ENCODE measurements at places on chromosomes 2 and 18. TPM values are rescaled to one million over a fixed set of nuclear protein-coding genes. Genes with fewer than 3 reads are reported as not detected.

The CCDC138 gene
- total RNA-seq = 3.0 TPM

DNA sequence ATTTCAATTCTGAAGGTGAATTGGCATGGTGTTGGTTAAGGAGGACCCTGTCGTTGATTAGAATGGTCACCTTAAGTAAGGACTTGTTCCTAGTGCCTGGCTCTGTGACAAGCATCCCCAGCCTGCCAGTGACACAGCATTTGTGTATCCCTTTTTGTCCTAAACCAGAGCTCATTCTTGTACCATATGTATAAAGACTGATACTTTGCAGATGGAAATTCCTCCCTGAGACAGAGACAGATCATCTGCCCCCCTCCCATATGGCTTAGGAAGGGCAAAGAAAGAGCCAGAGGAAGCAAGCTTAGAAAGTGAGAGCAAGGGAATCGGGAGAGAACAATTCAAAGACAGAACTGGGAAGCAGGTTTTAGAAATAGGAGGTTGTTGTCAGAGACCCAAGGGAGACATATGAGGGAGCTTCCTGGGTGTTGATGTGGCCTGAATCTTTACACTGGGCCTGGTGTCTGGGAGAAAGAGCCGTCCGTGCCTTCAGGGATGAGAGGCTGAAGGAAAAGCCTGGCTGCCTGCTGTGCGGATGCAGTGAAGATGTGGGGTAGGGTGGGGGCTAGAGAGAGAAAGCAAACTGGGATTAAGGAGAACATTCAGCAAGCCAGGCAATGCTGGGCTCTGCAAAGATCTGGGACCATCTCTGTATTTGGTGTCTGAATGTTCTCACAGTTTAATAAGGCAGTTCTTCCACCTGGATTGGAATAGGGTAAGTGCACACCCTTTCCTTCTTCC lies 13.2 kb upstream of the CHRNA1 start:
- H3K36me3 ChIP-seq = no peaks in the 10 kb centered on the region
- peaks cover 9% of the 10 kb centered on the region for H3K4me1 ChIP-seq
- H3K4me3 ChIP-seq = no peak overlapping the region
- no peak overlapping the region for H3K27ac ChIP-seq
- DNase-seq = no peak

The AGXT gene
- total RNA-seq = 0.46 TPM

DNA sequence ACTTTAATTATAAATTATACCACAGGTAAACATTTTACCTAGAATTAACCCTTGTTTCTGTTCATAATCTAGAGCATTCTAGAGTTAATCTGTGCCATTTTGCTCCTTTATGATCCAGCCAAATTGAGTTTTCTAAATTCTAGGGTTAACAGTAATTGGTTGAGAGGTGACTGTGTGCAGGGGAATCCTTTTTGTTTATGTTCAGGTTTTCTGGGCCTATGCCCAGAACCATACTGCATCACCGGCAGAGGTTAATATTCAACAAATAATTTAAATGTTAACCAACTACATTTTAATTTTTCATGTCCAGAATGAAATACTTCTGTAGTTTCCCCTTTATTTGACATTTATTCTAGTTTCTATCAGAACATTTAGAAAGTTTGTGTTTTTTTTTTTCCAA lies 32.3 kb downstream of the CARF start:
- H3K4me1 ChIP-seq = no peaks in the 10 kb centered on the region
- H3K27ac ChIP-seq = no peak overlapping the region

GRCh38 chr18:65822826-65823225 lies 72.0 kb downstream of the CDH7 start:
- H3K4me1 ChIP-seq = no peaks in the 10 kb centered on the region
- no peaks in the 10 kb centered on the region for H3K27me3 ChIP-seq
- no peak for DNase-seq
- no peaks in the 10 kb centered on the region for H3K36me3 ChIP-seq
- no peak overlapping the region for H3K27ac ChIP-seq

- peaks cover 48% of the 10 kb centered on the region for H3K4me1 ChIP-seq
- H3K36me3 ChIP-seq = no peaks in the 10 kb centered on the region
- DNase-seq = no peak
- H3K4me3 ChIP-seq = peak overlapping the region; percentile 94
- H3K27me3 ChIP-seq = no peaks in the 10 kb centered on the region
- peak overlapping the region; percentile 96 for H3K27ac ChIP-seq
Measured at GRCh38 chr2:160405077-160405867, 88.3 kb downstream of the RBMS1 start.

GRCh38 chr18:10797896-10798295 lies 272.1 kb downstream of the NAPG start:
- no peak overlapping the region for H3K4me3 ChIP-seq
- no peak overlapping the region for H3K27ac ChIP-seq
- no peaks in the 10 kb centered on the region for H3K27me3 ChIP-seq
- H3K4me1 ChIP-seq = no peaks in the 10 kb centered on the region
- H3K36me3 ChIP-seq = no peaks in the 10 kb centered on the region

The GKN1 gene
- total RNA-seq = not detected

DNA sequence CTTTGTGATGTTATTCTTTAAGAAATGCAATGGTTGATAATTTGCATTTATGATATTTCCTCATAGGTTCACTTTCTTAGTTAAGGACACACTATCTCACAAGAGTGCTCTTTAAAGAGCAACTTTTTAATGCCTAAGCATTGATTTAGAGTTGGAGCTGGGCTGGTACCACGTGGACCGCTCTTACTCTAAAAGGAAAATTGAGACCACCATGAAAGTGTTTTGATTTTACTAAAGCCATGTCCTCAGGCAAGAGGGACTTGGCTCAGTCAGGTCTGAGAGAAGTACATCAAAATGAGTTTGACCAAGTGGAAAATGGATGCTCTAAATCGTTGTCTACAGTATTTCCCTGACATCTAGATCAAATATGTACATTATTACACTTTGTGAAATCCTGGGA lies 302.4 kb downstream of the LRRTM1 start:
- no peaks in the 10 kb centered on the region for H3K27me3 ChIP-seq
- no peak overlapping the region for H3K27ac ChIP-seq
- H3K4me3 ChIP-seq = no peak overlapping the region
- H3K36me3 ChIP-seq = no peaks in the 10 kb centered on the region

DNA sequence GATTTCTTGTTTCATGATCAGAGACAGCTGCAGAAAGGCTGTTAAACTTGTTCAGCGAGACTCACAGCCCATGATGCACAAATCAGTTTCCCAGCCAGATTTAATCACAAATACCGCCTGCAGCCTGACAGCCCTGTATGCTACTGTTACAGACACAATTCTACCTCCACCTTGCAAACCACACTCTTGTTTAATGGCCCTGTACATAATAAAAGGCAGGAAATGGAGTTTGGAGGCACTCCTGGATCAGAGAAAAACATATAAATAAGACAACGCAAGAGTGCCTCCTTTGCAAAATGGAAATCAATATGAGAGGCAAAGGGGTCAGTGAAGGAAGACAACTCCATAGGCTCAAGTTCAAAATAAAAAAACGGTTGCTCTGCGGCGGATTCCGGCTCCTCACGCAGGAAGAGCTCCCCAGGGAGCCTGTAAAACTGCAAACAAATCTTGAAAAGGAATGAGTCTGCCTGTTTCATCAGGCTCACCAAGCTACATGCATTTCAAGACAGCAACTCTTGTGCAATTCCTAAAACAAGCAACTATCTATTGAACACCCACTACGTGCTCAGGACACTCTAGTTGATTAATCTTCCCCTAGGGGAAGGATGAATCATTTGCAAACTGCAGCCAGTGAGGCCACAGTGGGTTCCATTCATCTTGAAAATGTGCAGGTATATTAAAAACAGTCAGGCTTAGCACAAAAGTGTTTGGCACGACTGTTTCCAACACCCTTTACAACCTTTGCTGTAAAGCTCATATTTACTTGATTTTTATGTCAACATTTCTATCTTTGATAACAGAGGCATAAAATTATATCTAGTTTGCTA lies 37.5 kb downstream of the TBC1D8 start:
- H3K4me3 ChIP-seq = no peak overlapping the region
- H3K27ac ChIP-seq = peak overlapping the region; percentile 62
- H3K27me3 ChIP-seq = no peaks in the 10 kb centered on the region
- H3K4me1 ChIP-seq = peaks cover 52% of the 10 kb centered on the region

- H3K27me3 ChIP-seq = no peaks in the 10 kb centered on the region
- H3K27ac ChIP-seq = no peak overlapping the region
- H3K36me3 ChIP-seq = no peaks in the 10 kb centered on the region
- no peak for DNase-seq
Measured at GRCh38 chr2:129864719-129865118, 114.7 kb upstream of the RAB6C start.

DNA sequence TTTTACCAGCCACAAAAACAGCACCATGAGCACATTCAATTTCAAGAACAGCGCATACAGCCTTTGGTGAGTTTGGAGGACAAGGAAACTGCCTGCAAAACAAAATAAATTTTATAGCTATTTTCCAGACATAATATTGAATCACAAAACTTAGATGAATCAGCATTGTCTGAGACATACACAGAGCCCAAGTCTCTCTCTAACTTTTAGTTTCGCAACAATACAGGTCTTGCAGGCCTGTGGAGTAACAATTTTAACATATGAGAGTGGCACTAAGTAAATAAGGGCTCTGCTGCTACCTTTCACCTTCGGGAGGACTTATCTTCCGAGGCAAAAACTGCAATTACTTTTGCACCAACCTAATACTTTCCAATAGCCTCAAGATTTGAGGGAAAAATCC lies 56.1 kb upstream of the PEX13 start:
- H3K36me3 ChIP-seq = no peaks in the 10 kb centered on the region
- no peak for DNase-seq
- peak overlapping the region; percentile 44 for H3K27ac ChIP-seq
- no peaks in the 10 kb centered on the region for H3K27me3 ChIP-seq

DNA sequence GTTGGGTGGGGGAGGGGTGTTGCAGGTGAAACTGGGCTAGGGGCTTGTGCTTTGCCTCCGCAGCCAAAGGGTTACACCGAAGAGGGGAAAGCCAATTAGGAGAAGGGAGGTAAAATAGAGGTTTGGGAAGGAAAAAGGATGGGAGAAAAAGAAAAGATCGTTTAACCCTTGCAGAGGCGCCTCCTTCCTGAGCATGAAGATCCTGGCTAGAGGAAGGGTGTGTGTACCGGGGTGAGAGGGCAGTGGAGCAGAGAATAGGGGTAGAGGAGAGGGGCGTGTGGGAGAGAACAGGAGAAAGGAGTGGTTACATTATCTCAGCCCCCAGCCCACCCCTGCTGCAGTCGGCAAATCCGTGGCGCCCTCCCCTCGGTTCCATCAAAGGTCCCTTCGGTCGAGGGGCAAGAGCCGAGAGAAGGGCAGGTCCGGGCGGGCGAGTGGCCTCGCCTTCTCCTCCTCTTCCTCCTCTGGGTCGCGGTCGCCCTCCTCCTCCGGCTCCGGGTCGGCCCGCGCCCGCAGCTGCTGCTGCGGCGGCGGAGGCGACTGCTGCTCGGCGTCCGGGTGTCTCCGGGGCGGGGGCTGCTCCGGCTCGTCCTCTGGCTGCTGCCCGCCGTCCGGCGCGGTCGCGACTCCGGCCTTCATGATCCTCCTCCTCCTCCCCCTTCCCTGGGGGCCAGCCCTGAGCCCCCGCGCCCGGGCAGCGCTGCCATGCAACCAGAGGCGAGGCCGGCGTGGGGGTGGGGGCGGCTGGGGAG lies 1.1 kb downstream of the MARCHF4 start:
- peaks cover 15% of the 10 kb centered on the region for H3K27me3 ChIP-seq
- H3K4me1 ChIP-seq = peaks cover 20% of the 10 kb centered on the region
- H3K36me3 ChIP-seq = no peaks in the 10 kb centered on the region
- no peak overlapping the region for H3K4me3 ChIP-seq
- no peak for DNase-seq
- no peak overlapping the region for H3K27ac ChIP-seq

DNA sequence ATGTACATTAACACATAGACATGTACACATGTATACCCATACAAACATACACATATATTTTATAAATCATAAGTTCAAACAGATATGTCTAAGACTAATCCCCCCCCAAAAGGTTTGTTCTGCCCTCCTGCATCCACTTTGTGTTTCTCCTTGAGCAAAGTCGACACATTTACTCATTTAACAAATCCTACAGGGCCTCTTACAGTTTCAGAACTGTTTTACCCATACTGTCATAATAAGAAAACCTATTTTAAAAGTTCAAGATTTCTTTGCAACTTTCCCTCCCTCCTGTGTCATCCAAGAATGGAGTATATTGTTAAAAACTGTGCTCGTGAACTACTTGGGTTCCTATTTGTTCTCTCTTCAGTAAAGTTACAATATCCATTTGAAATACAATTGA lies 166.7 kb downstream of the L3MBTL4 start:
- no peak overlapping the region for H3K27ac ChIP-seq
- no peaks in the 10 kb centered on the region for H3K4me1 ChIP-seq
- H3K4me3 ChIP-seq = no peak overlapping the region

The LRRC30 gene
- not detected for total RNA-seq

- no peak for DNase-seq
- H3K27me3 ChIP-seq = no peaks in the 10 kb centered on the region
- H3K27ac ChIP-seq = peak overlapping the region; percentile 61
- no peak overlapping the region for H3K4me3 ChIP-seq
- H3K4me1 ChIP-seq = peaks cover 31% of the 10 kb centered on the region
Measured at GRCh38 chr2:46173636-46174250, 123.5 kb upstream of the EPAS1 start.

The PAX3 gene
- 1.0 TPM for total RNA-seq

The CCDC102B gene
- 19.7 TPM for total RNA-seq

Measured in upper lobe of left lung (tissue), 6 donors.